Left renal pelvis (tissue), 4 donors: ENCODE measurements at places on chromosomes 7 and 10.
A peak's percentile ranks its signal among the peaks of the same experiment; 100 is the strongest.

GRCh38 chr10:94180576-94180975 lies 182.2 kb downstream of the NOC3L start:
- no peak for DNase-seq

DNA sequence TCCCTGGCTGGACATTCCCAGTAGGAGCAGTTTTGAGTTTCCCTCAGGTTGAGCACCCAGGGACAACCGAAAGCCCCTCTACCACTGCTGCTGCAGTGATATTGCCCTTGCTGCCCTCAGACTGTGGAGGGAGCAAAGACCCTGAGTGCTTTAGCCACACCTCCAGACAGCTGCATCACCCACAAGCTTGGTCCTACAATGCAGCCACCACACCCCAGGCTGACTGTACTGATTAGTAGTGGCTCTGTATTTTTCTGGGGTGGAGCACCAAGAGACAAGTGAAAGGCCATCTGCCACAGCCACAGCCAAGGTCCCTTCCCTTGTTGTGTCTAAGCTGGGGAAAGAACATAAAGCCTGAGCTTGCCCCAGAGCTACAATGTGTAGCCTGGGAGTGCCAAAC lies 789.9 kb downstream of the PCDH15 start:
- no peak for DNase-seq

GRCh38 chr7:38102507-38102906 lies 75.5 kb upstream of the STARD3NL start:
- DNase-seq, result no peak

DNA sequence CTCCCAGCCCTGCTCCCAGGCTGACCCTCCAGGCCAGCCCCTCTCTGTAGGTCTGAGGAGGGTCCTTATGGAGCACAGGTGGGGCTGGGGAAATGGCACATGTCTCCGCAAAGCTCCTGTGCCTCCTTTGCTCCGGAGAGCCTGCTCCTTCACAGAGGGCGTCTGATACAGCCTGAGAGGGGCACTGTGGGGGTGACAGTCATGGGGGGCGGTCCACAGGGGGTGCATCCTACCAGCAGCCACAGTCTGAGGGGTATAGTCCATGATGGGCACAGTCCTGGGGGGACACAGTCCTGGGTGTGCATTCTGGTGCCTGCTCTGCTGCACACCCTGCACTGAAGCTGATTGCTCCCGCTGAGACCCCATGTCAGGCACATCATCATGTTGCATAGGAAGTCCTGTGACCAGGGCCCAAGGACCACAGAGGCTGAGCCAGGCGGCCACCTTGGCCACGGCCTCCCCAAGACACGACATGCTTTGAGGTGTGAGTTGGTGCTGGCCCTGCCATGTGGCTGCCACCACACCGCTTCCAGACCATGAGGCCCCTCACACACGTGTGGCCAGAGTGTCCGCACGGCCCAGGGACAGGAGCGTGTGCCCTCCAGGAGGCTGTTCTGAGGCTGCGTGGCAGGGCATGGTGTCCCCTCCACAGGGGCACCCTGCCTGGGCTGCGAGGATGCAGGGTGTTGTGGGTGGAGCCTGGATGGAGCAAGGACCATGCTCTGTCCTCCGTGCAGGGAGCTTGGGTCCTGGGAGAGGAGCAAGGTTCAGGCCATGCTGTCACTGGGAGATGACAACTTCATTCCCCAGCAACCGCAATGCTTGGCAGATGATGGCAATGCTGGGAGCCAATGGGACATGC lies 59.2 kb downstream of the PWWP2B start:
- no peak for DNase-seq

GRCh38 chr10:91683975-91684374 lies 51.1 kb upstream of the PPP1R3C start:
- DNase-seq, result no peak

GRCh38 chr7:92831716-92832533 lies 4.4 kb downstream of the CDK6 start:
- DNase-seq, result peak; percentile 23
